ENCODE measurements at places on chromosomes 6 and 20.

- no peak for DNase-seq
These were observed 525 bp downstream of the MACROD2 start for GRCh38 chr20:13995841-13996240.

GRCh38 chr20:61299618-61300017, 47.6 kb downstream of the CDH4 start:
- no peak for DNase-seq

GRCh38 chr6:6891949-6892461, 215.8 kb upstream of the RREB1 start:
- no peak for DNase-seq

- no peak for DNase-seq
These were observed 85.2 kb downstream of the SMLR1 start for GRCh38 chr6:130912434-130912833.

GRCh38 chr6:14450578-14450977, 333.0 kb downstream of the CD83 start:
- no peak for DNase-seq

GRCh38 chr6:14553515-14553914, 435.9 kb downstream of the CD83 start:
- DNase-seq: no peak

DNA sequence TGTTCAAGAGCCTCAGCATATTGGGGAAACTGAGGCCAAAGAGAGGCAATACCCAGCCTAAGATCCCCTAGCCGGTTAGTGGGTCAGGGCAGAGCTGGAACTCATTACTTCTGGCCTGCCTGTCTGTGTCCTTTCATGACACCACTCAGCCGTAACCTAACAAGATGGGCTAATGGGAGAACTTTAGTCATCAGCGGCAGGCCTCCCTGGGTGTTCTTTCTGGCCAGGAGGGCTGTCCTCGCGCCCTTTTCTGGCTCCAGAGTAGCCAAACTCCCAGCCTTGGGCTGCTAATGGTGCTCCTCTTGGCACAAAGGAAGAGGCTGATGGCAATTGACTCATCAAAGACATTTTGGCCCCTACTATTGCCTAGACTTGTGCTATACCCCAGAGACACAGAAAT, 76.6 kb downstream of the NCR2 start:
- no peak for DNase-seq

DNA sequence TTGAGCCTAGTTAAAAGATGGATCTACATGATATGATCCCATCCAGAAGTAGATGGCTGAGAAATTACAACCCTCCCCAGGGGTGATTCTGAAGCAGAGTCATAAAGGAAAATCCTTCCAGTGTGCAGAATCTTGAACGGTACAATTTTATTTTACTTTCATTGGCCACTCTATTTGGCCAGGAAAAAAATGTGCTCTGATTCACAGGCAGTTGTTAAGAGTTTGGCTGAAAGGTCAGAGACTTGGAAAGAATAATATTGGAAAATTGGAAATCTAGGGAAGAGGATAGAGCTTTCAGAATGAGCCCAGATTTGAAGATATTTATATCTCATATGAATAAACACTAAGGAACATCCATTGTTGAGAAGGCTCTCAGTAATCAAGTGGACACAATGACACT, 1299.3 kb upstream of the GJE1 start:
- no peak for DNase-seq

DNA sequence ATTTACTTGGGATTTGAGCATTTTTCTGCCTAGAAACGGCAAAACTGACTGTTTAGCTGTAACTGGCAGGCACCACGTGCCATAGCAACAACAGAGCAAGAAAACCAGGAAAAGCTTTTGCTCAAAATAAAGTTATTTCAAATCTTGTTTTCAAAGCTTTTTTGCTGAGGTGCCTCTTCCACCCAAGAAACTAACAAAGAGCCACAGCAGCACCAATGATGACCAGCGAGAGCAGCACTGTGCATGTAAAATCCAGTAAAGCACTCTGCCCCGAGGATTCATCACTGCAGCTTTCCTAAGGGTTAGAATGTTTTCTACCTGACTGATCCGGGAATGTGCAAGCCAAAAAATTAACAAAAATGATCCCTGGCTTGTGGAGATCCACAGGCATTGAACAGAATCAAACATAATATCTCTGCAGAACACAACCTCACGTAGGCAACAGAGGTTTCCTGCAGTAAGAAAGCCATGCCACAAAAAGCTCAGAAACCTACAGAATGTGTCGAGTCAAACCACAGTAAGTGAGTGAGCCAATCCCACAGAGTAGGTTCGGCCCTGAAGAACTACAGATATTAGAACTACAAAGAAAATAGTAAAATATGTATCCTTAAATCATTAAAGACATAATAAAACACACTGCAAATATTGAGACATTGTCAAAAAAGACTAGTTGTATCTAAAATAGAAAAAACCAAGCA, 7.4 kb upstream of the ULBP3 start:
- DNase-seq: no peak

- no peak for DNase-seq
These were observed 22.1 kb upstream of the CD83 start for GRCh38 chr6:14095437-14095836.

GRCh38 chr6:106360989-106361430, 493 bp downstream of the CRYBG1 start:
- no peak for DNase-seq

DNA sequence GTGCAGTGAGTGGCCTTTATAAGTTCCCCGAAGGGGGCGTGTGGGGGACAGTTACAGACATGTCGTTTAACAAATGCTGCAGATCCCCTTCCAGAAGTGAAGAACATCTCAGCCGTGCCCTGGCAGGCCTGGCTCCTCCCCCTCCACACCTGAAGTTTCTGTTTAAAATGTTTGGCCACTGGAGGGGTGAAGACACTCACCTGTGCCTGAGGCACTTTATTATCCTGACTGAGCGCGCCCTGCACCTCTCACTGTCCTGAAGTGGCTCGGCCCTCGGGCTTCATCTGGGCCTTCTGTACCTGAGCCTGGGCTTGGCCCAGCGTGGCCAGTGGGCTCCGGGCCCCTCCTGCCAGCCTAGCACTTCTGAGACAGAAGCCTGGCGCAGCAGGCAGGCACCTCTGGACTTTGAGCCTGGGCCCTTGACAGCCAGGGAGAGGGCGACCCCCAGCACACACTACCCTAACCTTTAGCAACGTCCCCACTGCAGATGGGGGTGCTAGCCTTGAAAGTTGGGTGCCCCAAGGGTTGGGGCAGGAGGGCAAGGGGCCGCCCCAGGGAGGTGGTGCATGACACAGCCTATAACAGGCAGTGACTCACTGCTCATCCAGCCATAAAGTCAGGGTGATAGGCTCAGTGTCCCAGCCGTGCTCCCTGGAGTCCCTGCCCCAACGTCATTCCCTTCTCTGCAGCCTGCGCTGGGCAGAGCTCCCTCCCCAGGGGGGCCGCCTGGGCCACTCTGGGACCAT, 13.6 kb upstream of the GATA5 start:
- DNase-seq: no peak

DNA sequence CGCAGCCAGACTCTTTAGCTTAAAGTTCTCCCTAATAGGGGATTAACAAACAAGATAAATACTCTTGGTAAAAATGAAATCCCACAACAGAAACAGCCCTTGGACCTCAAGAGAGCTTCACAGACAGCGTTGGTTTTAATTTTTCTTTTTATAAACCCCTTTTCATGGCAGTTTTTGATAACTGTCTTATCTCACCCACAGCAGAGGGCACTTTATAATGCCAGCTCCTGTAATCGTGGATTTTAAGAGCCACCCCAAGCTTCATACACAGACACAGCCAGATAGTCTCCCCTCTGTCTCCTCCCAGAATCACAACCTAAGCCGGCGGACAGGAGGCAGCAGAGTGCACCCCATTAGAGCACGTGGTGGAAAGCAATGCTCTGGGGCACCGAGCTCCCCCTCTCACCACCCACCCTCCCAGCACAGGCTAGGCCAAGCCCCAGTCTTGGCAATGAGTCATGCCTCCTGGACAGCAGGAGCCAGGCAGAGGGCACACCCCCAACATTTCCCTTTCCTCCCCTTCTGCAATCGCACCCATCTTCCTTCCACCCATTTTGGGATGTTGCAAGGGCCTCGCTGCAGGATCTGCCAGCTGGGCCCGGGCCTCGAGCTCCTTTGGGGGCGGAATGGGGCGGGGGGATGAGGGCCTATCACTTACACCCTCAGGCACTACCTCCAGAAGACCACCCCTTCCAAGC, 2.4 kb downstream of the JAG1 start:
- no peak for DNase-seq

DNA sequence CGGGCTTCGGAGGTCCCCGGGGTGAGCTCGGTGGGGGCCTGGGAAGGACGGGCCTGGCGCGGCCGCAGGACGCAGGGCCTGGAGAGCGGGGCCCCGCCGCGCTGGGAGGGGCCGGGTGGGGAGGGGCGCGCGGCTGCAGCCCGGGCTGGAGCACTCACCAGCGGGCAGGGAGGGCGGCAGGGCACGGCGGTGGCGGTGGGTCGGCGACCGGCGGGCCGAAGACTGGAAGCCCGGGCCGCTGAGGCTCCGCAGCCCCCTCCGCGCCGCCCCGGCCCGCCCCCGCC, at the start of gene GATA5:
TSS of gene GATA5 (minus strand) at position 224 of the 284 bp plus-strand sequence. CDS start 474 bp downstream, outside the sequence.
- DNase-seq: no peak

- DNase-seq: no peak
These were observed 35.6 kb upstream of the MICB start for GRCh38 chr6:31462026-31462963.

GRCh38 chr6:56532766-56533551, 109.7 kb downstream of the DST start:
- DNase-seq: no peak

- no peak for DNase-seq
These were observed 78.5 kb downstream of the CBFA2T2 start for GRCh38 chr20:33568378-33568777.

- DNase-seq: no peak
These were observed 115.1 kb downstream of the JAG1 start for GRCh38 chr20:10558635-10559187.

DNA sequence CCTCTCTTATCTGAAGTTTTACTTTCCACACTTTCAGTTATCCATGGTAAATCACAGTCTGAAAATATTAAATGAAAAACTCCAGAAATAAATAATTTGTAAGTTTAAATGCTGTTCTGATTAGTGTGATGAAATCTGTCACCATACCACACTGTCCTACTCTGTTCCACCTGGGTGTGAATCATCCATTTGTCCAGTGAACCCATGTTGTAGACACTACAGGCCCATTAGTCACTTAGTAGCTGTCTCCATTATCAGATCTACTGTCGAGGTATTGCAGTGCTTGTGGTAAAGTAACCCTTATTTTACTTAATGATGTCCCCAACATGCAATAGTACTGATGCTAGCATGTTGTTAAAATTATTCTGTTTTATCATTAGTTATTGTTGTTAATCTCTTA, 29.2 kb upstream of the MMS22L start:
- DNase-seq: no peak

DNA sequence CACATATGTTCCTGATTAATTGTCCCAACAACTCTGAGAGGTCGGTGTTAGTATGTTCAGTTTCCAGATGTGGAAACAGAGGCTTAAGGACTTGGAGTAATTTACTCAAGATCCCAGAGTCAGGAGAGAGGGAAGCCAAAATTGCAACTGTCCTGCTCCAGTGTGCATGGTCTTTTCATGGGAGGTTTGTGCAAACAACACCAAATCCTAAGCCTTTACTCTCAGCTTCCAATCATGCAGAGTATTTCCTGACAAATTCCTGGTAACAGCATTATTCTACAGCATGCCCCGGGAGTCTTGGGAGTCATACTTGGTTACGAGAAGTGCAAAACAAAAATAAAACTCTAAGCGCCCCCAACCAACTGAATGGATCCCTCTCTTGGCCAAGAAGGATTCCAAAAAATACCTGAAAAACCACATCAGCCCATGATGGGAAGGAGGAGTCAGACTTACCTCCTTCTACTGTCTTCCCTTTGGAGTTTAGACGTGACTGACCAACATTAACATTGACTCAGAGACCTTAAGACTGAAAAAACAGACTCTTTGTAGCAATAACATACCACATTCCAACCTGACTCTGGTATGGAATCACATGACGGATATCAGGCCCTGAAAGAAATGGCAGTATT, 30.8 kb upstream of the PPP1R3G start:
- no peak for DNase-seq

GRCh38 chr6:112562301-112563231, 215.4 kb downstream of the RFPL4B start:
- no peak for DNase-seq
